ENCODE measurements at places on chromosomes 1 and 21.

- peak; percentile 7 for DNase-seq
Observed at GRCh38 chr1:176559878-176560277, 96.9 kb downstream of the PAPPA2 start.

- DNase-seq, result peak; percentile 73
Observed at GRCh38 chr1:155174324-155175280, 953 bp downstream of the TRIM46 start.

DNA sequence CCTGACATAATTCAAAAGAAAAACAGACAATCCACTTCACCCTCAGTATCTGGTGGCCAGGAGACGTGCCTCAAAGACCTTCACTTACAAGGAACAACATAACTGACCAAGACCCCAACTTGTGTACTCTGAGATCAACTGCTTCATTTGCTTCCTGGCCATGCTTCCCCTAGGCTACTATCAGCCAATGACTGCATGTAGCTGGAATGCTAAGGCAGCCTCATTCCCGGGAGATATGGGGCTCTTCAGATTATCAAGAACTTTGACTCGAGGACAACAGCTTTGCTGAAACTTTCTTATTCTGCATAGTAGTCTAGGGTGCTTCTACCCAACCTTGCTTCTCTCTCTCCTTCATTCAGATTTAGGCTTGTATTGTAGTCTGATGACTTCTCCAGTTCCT, 11.7 kb upstream of the UCK2 start:
- DNase-seq, result peak; percentile 71

DNA sequence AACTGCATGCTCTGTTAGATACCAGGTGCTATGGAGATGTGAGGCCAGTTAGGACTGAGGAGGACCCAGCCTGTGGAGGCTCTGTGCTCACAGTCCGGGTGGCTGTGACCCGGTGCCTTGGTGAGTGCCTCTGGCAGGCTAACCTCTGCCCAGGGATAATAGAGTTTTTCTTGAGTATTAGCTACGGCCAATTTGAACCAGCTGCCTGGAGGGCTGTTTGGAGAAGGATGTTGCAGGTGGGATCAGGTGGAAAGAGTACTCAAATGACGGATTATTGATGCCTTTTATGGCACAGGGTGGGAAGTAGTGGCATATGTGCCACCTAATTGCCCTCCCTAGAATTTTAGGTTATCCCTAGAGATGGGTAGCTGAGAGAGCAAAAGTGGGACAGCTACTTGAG, 182.7 kb downstream of the GRIK3 start:
- no peak for DNase-seq

DNA sequence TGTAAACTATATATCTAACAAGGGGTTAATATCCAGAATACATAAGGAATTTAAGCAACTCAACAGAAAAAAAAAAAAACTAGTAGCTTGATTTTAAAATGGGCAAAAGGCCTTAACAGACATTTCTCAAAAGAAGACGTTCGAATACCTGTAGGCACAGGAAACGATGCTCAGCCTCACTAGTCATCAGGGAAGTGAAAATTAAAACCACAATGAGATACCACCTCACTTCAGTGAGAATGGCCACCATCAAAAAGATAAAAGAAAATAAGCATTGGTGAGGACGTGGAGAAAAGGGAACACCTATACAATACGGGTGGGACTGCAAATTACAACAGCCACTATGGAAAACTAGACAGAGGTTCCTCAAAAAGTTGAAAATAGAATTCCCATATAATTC, 37.3 kb downstream of the NPHP4 start:
- no peak for DNase-seq

DNA sequence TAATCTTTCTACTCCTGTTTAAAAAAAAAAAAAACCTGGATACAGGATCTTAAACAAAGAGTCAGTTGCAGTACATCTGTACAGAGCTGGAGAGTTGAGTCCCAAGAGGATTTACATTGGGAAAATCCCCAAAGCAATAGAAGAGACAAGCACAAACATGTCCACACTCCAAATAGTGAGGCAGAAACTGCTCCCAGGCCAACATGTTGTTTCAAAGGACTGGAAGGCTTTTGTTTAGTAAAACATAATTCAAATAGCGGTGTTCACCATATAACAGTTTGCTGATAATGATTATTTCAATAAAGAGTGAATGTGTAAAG, 425.4 kb downstream of the ADGRL2 start:
- DNase-seq, result peak; percentile 27

- peak; percentile 49 for DNase-seq
Observed at GRCh38 chr1:72412286-72412685, 129.9 kb upstream of the NEGR1 start.

DNA sequence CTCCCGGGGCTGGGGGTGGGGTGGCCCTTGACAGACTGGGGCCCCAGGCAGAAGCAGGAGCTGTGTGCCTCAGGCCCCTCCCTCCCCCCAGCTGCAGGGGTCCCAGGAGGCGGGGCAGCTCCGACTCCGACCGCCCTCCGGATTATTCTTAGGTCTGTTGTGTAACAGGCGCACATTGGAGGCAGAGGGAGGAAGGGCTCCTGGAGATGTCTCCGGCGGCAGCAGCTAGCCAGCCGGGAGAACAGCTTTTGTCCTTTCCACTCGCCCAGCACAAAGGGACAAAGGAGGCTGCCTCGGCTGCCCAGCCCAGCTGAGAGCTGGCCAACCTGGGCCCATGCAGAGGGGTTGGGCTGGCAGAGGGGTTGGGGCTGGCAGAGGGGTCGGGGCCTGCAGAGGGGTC, 29.7 kb upstream of the PLCH2 start:
- no peak for DNase-seq

- DNase-seq, result no peak
Observed at GRCh38 chr1:71666609-71667008, 585.8 kb upstream of the ZRANB2 start.

All from foreskin fibroblast (primary cell).